ENCODE measurements at places on chromosomes 5 and 9. TPM values are rescaled to one million over a fixed set of nuclear protein-coding genes. Genes with fewer than 3 reads are reported as not detected.

DNA sequence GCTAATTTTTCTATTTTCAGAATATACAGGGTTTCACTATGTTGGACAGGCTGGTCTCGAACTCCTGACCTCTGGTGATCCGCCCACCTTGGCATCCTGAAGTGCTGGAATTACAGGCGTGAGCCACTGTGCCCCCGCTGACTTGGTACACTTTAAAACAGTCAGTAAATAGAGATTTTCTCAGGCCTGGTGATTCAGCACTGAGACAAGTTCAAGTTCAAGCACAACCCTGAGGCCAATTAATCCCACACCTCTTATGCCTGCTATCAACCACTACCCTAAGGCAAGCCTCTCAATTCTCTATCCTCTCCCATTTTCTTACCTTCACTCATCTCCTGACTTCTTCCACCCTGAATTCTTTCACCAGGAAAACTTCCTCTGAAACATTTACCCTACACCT is 18.9 kb downstream of the MUSK start:
- DNase-seq: no peak

GRXCR2 gene
- polyA plus RNA-seq: not detected

AGXT2 gene
- polyA plus RNA-seq: 51.2 TPM

GRCh38 chr5:94778732-94779131 is 160.3 kb downstream of the SLF1 start:
- DNase-seq: no peak

DNA sequence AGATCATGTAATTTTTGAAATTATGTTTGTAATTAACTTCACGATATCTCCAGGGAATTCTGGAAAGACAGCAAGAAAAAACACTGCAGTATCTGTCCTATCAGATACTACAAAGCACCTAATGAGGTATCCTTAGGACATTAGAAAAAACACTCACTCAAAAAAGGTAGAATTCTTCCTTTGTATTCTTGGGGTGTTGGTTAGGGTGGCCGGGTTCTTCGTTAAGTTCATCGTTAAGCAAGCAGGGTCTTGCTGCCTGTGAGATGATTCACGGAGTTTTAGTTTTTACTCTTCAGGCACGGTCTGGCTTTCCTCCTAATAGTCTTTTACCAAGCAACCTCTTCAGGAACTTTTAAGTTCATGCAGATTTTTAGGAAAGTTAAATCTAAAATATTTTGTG is 91.4 kb upstream of the IRX4 start:
- no peak for DNase-seq

- no peak for DNase-seq
Measured at GRCh38 chr5:172420235-172420939, 33.9 kb downstream of the SH3PXD2B start.

GRCh38 chr5:96968074-96968473 is 32.2 kb downstream of the LNPEP start:
- DNase-seq: no peak

NR6A1 gene
- polyA plus RNA-seq: 0.76 TPM

IL7R gene
- polyA plus RNA-seq: 1.3 TPM
